ENCODE measurements at places on chromosomes 1 and 21.

- no peak for DNase-seq
Measured at GRCh38 chr1:30290581-30290980, 432.8 kb downstream of the MATN1 start.

- DNase-seq: no peak
Measured at GRCh38 chr1:78836726-78837125, 169.8 kb downstream of the ADGRL4 start.

GRCh38 chr1:218705911-218706893, 361.1 kb downstream of the TGFB2 start:
- no peak for DNase-seq

DNA sequence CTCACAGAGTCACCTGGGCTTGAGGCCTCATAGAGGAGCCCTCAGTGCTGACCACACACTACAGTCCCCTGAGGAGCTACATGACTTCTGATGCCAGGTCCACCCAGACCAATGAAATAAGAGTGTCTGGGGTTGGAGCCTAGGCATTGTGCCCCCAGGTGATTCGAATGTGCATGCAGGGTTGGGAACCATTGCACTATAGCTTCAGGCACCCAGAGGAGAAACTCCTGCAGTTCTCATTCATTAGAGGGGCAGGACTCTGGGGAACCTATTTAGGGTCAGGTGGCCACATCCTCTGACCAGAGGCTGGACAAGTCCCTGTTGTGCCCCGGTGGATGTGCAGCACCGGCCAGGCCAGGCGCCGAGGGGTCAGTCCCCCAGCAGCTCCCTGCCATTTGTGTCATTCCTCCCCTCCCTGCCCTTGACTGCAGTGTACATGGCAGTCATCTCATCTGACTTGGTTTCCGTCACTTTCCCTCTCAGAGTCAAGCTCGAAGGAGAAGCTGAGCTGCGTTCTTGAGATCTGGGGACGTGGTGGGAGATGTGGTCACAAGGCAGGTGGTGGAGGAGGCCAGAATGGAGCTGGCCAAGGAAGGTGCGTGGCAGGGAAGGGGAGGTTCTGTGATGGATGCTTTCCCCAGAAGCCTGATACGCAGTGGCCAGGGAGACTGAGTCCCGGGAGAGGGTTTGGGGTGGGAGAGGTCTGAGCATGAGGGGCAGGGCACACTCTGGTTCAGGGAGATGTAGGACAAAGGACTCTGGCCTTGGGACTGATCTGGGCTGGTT, 6.4 kb downstream of the CLDN19 start:
- DNase-seq: no peak

DNA sequence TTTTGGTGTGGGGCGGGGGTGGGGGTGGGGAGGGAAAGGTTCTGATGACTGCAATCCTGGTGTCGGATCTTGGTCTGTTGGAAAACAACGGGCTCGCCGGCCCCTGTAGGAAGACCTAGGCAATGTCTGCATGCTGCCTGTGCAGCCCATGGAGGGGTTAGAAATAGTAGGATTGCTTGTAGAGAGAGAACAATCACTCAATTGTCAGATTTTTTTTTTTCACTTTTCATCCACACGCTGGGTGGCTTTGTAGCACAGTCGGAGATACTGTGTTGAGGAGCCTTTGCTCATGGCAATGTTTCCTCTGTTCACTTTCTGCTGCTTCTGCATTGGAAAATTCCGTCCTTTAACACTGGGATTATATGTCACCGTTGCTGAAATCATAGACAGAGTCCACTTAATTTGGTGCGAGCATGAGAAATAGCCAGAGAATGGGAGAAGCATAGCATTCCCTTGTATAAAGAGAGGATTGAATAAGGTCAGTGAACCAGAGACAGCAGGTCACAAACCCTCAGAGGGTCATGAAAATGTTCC, 107.5 kb downstream of the MRPS6 start:
- DNase-seq: no peak

DNA sequence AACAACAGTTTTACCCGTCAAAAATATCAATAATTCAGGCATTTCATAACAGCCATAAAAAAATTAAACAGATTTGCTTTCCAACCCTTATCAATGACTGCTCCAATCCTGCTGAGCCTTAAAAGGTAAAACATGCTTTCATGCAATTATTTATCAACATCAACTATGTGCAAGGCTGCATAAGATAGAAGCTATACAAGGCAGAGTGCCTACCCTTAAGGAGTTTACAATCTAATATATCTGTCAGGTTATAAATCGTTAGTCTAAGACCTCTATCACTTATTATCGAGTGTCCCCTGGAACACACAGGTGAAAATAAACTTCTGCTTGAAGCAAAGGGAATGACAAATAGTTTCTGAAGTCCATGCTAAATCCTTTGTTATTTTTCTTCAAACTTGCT, 1.8 kb downstream of the ERRFI1 start:
- no peak for DNase-seq

DNA sequence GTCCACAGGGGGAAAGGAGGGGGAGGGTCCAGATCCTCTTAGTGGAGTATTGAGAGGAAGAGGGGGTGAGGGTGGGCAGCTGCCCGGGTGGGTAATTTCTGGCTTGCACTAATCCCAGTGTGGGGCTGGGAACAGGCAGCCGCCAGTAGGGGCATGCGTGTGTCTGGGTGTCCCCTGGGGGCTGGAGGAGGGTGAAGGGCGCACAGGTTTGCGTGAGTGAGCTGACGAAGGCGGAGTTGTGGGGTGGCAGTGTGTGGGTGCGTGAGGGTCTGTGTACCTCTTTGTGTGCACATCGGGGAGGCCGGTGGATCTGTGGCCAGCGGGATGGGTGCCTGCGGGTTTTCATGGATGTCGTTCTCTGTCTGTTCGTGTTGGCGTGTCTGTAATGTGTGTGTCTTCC, 97.3 kb downstream of the PAX7 start:
- no peak for DNase-seq

- DNase-seq: no peak
Measured at GRCh38 chr1:66931590-66931989, 6.8 kb downstream of the MIER1 start.

DNA sequence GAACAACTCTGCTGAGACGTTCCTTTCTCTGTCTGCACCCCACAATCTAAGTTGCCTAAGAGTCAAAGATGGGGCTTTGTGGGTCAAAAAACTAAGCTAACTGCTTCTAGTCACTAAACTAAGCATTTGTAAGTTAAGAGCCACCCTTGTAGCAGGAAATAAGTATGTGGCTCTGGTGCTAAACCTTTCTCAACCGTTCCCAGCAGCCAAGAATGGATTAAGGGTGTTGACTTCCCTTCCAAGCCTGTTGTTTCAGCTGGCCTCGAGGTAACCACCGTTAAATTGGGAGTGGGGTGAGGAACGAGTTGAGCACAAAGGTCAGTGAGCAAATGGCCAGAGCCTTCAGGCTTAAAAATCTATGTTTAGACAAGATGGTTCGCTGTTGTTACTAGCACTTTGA, 169.1 kb downstream of the TRIM33 start:
- DNase-seq: peak; percentile 24

GRCh38 chr21:22791986-22792560, 1793.9 kb downstream of the NCAM2 start:
- peak; percentile 36 for DNase-seq

DNA sequence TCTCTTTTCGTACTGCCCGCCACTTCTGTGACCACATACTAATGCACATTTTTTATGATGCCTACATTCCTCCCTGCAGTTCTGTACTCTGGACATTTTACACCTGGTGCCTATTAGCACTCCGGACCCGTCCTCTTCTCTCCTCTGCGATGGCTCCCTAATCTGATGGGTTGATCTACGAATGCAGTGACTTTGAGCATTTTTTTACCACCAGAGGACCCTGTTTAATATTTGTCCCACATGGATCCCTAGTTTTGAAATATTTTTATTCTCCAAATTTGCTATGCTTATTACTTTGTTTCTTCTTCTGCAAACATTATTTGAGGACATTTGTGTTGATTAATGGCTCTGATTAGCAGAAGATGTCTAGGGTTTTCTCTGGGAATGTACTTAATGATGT, 5.2 kb downstream of the PPFIA4 start:
- no peak for DNase-seq

- no peak for DNase-seq
Measured at GRCh38 chr1:180997843-180998504, 24.7 kb downstream of the STX6 start.

- no peak for DNase-seq
Measured at GRCh38 chr1:85087659-85088407, 39.5 kb upstream of the MCOLN3 start.

GRCh38 chr1:9376430-9376829, 83.7 kb downstream of the SPSB1 start:
- no peak for DNase-seq

DNA sequence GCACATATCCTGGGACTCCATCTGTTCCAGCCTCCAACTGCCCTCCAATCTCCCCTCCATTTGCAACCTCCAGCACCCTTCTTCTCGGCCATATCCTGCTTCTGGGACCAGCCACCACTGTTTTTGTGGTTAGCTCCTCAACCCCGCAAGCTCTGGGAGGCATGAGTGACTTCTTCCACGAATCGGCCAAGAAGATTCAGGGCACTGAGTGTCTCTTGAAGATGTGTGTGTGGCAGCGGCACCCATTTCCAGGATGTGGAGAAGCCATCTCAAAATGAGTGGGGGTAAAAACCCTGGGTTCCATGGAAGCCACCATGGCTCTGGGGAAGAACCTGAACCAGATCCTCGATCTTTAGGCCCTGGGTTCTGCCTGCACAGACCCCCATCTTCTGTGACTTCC, 194.6 kb downstream of the SLC45A1 start:
- DNase-seq: no peak

DNA sequence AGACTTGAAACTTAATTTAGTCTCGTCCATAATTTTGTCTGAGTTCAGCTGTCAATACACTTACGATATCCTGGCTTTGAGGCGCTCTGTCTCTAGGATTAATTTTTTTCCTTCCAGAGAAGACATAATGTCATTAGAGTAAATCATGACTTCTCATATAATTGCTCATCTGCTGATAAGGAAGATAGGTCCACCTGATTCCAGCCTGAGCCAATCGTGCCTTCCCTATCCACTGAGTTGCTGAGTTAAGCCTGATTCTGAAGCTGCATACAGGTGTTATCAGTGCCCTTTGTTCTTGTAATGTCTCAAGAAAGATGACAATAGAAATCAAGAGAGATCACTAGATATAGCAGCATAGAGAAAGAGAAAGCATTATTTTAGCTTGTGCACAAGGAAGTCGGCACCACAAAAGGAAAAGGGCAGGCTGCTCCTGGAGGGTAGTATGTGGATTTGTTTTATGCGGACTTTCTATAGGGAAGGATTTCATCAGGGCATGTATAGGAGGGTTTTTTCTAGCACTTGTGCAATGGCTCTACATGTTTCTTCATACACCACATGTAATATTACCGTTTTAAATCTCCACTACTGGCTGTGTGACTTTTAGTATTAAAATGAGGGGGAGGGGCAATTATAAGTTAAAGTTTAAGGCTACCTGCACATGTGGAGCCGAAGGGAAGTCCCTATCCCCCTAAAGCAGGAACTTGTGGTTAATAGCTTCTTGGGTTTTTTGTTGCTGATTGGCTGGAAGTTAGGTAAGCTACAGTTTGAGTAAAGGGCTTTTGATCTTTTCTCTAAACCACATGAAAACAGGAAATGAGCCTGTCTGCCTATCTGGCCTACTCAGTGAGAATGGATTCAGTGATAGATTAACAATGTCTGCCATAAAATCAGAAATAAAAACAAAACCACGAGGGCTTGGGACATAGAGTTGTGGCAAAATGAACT, 133.4 kb downstream of the PLPPR5 start:
- DNase-seq: peak; percentile 73

- DNase-seq: no peak
Measured at GRCh38 chr1:226026833-226027232, 27.7 kb upstream of the SDE2 start.

GRCh38 chr1:221643404-221644144, 98.3 kb downstream of the DUSP10 start:
- no peak for DNase-seq

- DNase-seq: no peak
Measured at GRCh38 chr1:1232796-1233566, 944 bp downstream of the B3GALT6 start.

DNA sequence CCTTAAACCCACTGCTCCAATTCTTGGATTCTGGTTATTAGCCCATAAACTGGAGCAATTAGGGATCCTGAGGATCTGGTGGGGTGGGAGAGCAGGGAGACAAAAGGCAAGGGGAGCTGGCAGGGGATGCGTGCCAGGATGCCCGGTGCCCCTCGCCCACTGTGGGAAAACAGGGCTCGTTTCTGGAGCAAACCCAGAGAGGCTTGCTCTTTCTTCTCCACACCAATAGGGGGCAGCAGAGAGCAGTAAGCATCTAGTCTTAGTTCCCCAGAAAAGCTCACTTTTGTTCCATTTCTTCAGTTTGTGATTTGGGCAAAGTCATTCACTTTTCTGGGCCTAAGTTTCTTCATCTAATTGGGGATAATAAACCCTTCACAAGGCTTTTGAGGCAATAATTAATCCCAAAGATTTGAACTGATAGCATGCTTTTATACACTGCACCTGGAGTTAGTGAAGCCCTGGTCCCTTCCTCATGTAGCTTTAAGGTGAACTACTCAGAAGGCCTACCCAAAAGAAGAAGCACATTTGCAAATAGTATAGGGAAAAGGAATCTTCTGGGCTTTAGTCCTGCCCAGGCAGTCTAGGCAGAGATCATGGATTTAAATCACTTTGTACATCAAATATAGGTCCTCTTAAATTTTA, 160.6 kb upstream of the USP24 start:
- peak; percentile 32 for DNase-seq

DNA sequence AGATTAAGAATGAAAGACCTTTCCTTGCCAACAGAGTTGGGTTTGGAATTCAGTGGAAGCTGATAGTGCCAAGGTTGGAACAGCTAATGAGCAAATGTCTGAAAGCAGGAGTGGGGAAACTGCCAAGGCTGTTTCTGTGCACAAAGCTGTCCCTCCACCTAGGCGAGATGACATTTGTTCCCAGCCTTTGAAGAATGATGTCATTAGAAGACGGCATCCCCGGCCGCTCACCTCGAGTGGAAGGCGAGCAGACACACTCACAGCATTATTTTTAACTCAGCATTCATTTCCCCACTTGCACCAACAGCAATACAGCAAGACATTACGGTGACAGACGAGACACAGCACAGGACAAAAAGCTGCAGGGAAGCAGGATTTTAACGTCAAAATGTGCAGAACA, 463.9 kb downstream of the PCP4 start:
- DNase-seq: no peak

- no peak for DNase-seq
Measured at GRCh38 chr1:15173863-15174614, 20.5 kb downstream of the TMEM51 start.

DNA sequence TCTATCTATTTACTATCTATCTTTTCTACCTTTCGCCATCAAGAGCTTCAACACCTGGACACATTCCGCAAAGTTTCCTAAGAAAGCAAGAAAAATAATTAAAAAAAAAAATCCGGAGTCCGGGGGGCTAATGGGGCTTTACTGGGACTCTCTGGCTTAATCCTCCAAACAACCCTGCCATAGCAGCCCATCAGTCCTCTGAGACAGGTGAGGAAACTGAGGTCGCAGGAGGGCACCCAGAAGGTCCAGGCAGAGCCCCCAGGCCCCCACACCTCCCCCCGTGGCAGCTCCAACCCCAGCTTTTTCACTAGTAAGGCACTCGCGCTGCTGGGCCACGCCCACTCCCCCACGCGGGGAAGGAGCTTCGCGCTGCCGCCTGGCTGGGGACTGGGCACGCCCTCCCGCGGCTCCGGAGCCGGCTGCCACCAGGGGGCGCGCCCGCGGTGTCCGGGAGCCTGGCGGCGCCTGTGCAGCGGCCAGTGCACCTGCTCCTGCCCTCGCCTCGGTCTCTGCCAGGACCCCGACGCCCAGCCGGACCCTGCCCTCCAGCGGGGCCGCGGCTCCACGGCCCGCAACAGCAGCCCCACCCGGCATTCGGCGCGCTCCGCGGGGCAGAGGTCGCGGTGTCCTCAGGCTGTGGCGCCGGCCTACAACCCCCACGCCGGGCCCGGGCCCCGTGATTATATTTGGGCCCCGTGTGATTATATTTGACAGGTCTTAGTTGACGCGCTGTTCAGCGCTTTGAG, 54.1 kb upstream of the SAMD11 start:
- DNase-seq: peak; percentile 89
